ENCODE measurements at places on chromosomes 7 and 10.

DNA sequence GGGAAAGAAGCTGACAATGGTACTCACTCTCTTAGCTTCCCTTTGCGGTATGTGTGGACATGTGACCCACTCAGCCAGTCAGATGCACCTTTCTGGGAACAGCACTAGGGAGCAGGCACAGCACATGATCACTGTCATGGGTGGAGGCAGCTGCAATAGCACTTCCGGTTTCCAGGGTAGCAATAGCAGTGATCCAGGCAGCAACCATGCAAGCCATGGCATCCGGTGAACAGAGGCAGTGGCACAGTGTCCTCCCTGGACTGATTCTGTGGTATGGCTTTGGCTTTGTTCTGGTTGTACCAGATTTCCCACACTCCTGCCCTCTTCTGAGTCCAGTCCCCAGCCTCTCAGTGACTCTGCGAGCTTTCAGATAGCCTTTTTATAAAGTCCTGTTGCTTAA is 86.8 kb upstream of the NAMPT start:
- no peak for DNase-seq

DNA sequence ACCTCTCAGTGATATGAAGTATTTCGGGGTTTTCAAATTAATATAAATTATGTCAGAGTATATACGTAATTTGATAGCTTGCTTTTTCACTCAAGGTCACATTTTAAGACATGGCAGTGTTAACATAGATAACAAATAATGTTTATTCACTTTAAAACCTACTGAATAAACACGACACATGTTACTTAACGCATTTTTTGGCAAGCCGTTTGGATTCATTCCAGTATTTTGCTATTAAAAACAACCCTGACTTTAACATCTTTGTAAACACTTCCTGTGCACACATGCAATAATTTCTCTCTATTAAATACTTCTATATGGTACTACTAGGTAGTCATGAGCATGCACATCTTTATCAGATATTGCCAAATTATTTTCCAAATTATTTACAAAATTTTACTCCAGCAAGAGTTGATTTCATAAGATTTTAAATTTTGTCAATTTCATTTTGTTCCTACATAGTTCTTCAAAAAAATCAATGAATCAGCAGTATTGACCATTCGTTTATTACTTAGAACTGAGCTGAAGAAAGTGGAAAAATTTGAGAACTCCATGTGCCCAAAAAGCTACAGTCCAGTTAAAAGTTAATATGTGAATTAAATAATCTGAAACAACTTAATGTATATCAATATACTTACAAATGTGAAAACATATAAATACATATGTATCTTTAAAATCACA is 26.8 kb upstream of the THSD7A start:
- DNase-seq, result no peak

GRCh38 chr10:111515264-111515663 is 438.4 kb downstream of the ADRA2A start:
- no peak for DNase-seq

DNA sequence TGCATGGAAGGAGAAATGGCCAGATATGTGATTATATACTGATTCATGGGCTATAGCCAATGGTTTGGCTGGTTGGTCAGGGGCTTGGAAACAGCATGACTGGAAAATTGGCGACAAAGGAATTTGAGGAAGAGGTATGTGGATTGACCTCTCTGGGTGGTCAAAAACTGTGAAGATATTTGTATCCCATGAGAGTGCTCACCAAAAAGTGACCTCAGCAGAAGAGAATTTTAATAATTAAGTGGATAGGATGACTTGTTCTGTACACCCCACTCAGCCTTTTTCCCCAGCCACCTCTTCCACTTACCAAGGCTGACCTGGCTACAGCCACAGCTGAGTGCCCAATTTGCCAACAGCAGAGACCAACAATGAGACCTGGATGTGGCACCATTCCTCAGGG is 146.7 kb downstream of the GPR37 start:
- DNase-seq, result no peak

- no peak for DNase-seq
These were observed 16.2 kb upstream of the NPVF start for GRCh38 chr7:25244254-25245033.

DNA sequence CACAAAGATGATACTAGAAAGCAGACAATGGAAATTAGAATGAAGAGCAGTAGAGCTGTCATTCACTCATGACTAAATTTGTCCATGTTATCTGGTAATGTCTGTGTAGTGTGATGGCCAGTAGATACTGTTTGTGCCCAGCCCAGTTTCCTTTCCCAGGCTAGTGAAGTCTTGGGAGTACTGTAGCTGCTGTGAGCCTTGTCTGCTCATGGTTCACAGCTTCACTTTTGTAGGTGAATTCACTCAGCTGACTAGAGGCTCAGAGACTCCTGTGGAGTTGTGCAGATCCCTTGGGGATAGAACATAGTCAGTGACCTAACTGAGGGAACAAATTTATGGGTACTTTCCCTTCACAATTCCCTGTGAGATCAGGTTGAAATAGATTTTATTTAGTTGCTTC is 572.5 kb downstream of the ARL4A start:
- DNase-seq, result no peak
